ENCODE measurements at places on chromosomes 1 and 21.

DNA sequence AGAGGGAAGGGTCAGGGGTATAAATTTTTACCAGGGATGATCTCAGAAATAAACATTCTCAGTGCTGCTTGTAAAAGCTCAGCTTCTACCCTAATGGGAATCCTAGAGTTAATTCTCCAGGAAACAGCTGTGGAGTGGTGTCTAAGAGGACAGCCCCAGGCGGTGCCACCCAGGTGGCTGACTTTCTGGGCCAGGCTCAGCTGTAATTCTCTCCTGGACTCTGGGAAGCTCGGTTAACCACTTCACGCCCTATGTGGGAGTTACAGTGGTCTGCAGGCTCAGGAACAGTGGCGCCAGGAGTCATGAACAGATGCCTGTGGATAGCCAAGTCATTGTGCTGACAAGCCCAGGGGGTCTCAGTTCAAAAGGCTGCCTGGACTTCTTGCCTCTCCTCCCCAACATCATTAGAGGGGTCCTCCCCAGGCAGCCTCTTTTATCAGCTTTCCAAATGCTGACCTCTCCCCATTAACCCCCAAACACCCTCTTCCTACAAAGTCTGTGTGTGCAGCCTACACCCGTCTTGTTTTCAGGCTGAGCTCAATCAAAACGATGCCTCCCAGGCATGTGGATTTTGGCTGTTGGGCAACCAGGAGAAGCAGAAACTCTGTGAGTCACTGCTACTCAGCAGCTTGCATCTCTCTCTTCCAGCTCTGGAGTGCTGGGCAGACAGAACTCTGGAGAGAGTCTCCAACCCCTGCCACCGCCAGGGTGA, 1.2 kb downstream of the HHIPL2 start:
- DNase-seq = peak; percentile 49

GRCh38 chr1:35499652-35500176, 57.5 kb downstream of the KIAA0319L start:
- DNase-seq = no peak

- no peak for DNase-seq
Measured at GRCh38 chr1:242025681-242026080, 26.8 kb upstream of the MAP1LC3C start.

DNA sequence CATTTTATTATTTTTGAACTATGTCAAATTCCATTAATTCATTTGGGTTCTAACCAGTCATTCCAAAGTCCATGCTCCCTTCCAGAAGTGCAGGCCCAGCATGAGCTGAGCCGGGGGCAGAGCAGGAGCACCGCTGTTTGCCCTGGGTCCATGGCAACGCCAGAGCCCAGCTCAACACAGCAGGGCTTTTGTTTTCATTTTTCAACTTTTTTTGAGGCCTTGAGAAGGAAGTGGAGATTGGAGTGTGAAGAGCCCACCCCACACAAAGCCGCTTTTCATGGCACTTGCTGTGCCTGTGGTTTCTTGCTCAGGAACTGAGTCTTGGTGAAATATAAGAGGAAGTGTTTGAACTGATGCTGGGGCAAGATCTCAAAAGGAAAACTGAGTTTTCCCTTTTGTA, 13.2 kb upstream of the PRMT2 start:
- DNase-seq = no peak

GRCh38 chr1:199786695-199787094, 240.8 kb upstream of the NR5A2 start:
- DNase-seq = no peak
